Activated CD4-positive, alpha-beta memory T cell treated with anti-CD3 and anti-CD28 coated beads, Interleukin-2, amount 10 ng/mL, durations not matched to agents 7 days and 5 days (primary cell): ENCODE measurements at places on chromosomes 12 and 14. TPM values are rescaled to one million over a fixed set of nuclear protein-coding genes. Genes with fewer than 3 reads are reported as not detected.
A peak's percentile ranks its signal among the peaks of the same experiment; 100 is the strongest.

Gene DPF3
- 15.4 TPM for total RNA-seq

- H3K36me3 ChIP-seq, result no peaks in the 10 kb centered on the region
- no peaks in the 10 kb centered on the region for H3K27me3 ChIP-seq
- no peak for DNase-seq
- no peak overlapping the region for H3K4me3 ChIP-seq
Observed at GRCh38 chr14:99531251-99532096, 50.3 kb downstream of the CCNK start.

DNA sequence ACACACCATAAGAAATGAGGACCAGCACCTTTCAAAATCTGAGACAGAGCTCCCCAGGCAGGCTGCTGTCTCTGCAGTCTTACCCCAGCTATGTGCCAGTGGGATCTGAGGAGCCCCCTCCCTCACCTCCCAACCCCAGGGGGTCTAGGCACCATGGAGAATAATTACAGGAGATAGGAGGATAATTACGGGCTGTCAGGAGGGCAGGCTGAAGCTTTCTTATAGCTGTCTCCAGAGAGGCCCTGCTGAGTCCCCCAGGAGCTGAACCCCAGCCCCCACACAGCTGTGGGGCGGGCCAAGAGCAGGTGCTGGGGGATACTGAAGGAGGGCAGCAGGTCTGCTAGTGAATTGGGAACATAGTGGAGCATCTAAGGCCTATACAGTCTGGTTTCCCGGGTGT lies 6.8 kb downstream of the CPNE6 start:
- no peak overlapping the region for H3K4me3 ChIP-seq
- H3K4me1 ChIP-seq, result peaks cover 42% of the 10 kb centered on the region
- no peaks in the 10 kb centered on the region for H3K36me3 ChIP-seq
- no peak overlapping the region for H3K27ac ChIP-seq
- H3K27me3 ChIP-seq, result peaks cover 8% of the 10 kb centered on the region
- DNase-seq, result no peak

Gene MAGOHB
- 39.0 TPM for total RNA-seq

DNA sequence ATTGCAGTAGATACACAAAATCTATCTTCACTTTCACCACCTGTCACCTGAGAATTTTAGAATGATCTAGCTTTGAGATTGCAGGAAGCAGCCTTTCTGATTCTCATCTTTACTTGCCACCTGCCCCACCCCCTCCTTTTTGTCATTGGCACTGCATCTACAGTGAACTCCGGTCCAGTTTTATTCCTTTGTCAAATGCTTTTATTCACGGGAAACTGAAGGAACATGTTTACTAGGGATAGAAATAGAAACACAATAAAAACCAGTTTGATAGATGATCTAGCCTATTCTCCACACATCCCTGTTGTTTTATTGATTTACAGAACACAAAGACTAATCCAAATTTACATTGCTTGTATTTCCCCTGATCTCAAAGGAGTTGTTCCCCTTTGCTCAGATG lies 471.7 kb upstream of the STXBP6 start:
- no peak overlapping the region for H3K27ac ChIP-seq
- no peaks in the 10 kb centered on the region for H3K36me3 ChIP-seq
- no peaks in the 10 kb centered on the region for H3K4me1 ChIP-seq
- no peak overlapping the region for H3K4me3 ChIP-seq

DNA sequence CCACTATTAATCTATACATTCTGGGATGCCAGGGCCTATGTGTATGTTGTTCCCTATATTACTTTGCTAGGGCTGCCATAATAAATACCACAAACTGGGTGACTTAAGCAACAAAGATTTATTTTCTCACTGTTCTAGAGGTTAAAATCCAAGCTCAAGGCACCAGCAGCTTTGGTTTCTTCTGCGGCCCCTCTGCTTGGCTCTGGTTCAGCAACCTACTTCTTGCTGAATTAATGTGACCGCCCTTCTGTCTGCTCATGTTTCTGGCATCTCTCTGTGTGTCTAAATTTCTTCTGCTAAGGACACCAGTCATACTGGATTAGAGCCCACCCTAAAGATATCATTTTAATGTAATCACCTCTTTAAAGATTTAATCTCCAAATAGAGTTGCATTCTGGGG lies 84.7 kb downstream of the ZNF664 start:
- peaks cover 17% of the 10 kb centered on the region for H3K27me3 ChIP-seq
- no peak overlapping the region for H3K27ac ChIP-seq
- DNase-seq, result no peak
- H3K36me3 ChIP-seq, result no peaks in the 10 kb centered on the region

Gene SCARB1
- 5.8 TPM for total RNA-seq

DNA sequence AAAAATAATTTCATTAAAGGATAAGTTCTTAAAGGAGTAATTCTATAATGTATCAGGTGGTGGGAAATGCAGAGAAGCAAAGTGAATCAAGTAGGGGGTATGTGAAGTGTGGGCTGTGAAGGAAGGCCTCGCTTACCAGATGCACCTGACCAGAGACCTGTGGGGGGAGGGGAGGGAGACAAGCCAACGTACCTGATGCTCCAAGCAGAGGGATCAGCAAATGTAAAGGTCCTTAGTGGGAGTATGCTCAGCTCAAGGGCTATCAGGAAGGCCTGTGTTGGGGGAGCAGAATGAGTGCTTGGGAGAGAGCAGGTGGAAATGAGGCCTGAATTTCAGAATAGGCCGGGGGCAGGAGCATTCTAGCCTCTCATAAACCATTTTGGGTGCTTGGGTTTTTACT lies 57.1 kb downstream of the ANO4 start:
- H3K36me3 ChIP-seq, result no peaks in the 10 kb centered on the region
- DNase-seq, result no peak
- no peak overlapping the region for H3K4me3 ChIP-seq
- no peaks in the 10 kb centered on the region for H3K27me3 ChIP-seq
- no peaks in the 10 kb centered on the region for H3K4me1 ChIP-seq

Gene NELL2
- total RNA-seq, result 10.1 TPM

GRCh38 chr12:24888813-24889212 lies 60.1 kb downstream of the BCAT1 start:
- no peaks in the 10 kb centered on the region for H3K4me1 ChIP-seq
- H3K27ac ChIP-seq, result no peak overlapping the region
- no peak for DNase-seq

DNA sequence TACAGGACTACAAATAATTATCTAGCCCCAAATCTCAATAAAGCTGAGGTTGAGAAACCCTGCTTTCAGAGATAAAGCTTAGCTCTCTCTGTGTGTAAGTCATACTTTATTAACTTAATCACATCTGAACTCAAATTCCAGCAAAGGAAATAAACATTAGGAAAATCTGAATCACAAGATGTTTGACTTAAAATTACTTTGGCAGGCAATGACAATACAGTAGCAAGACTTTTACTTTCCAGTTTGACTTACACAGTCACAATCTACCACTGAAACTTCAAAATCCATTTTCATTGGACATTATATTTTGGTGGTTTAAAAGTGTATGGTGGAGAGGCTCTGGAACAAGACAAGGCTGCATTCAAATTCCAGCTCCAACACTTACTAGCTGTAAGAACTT lies 11.4 kb downstream of the TMEM116 start:
- DNase-seq, result no peak
- H3K4me3 ChIP-seq, result peak overlapping the region; percentile 39
- H3K4me1 ChIP-seq, result peaks cover 63% of the 10 kb centered on the region

- no peaks in the 10 kb centered on the region for H3K27me3 ChIP-seq
- DNase-seq, result no peak
- H3K27ac ChIP-seq, result no peak overlapping the region
- no peaks in the 10 kb centered on the region for H3K36me3 ChIP-seq
- H3K4me1 ChIP-seq, result no peaks in the 10 kb centered on the region
Observed at GRCh38 chr12:38556647-38557046, 240.1 kb downstream of the ALG10B start.

- H3K27ac ChIP-seq, result no peak overlapping the region
- no peaks in the 10 kb centered on the region for H3K27me3 ChIP-seq
- no peak overlapping the region for H3K4me3 ChIP-seq
- no peaks in the 10 kb centered on the region for H3K36me3 ChIP-seq
Observed at GRCh38 chr14:85279407-85279806, 250.5 kb upstream of the FLRT2 start.

DNA sequence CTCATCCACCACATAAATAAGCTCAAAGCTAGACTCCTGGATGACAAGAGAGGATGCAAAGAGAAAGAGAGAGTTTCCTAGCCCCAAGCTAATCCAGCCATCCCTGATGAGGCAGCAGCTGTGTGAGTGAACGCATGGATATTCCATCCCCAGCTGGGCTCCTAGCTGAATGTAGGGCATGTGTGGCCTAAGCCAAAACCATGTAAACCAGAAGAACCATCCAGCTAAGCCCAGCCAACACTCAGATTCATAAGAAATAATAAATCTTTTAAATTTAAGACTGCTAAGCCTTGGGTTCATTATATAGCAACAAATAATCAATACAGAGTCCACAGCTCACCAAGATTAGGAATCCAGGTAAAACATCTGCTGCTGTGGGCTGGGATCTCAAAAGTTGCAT lies 94.3 kb downstream of the TNFAIP2 start:
- H3K4me3 ChIP-seq, result no peak overlapping the region
- H3K27ac ChIP-seq, result no peak overlapping the region
- H3K27me3 ChIP-seq, result peaks cover 25% of the 10 kb centered on the region

Gene FAM186B
- total RNA-seq, result not detected

- no peak for DNase-seq
- no peak overlapping the region for H3K27ac ChIP-seq
- no peaks in the 10 kb centered on the region for H3K4me1 ChIP-seq
- H3K4me3 ChIP-seq, result no peak overlapping the region
- H3K27me3 ChIP-seq, result no peaks in the 10 kb centered on the region
Observed at GRCh38 chr12:65454115-65454787, 175.8 kb downstream of the MSRB3 start.

DNA sequence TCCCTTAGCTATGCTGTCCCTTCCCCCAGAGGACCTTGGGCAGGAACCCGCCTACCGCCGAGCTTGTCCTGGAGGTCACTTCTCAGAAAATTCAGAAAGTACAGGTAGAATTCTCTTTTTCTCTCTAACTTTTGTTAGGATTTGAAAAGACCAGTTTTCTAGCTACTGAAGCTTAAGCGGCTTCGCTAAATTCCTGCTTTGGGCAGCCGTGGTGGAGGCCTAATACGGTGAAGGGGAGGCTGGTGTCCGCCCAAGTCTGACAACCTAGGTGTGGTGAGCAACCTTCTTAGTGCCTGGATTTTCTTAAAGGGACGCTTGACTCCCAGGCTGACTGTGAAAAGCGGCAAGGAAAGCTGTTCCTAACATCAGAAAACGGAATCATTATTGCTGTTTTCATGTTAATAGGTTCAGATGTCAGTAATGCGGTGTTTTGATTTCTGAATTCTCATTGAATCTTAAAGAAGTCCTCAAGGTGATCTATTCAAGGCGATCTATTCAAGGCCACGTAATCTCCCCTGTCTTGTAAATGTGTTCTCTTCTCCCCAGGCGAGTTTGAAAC lies 835 bp downstream of the FGD4 start:
- H3K4me1 ChIP-seq, result peaks cover 10% of the 10 kb centered on the region
- peaks cover 36% of the 10 kb centered on the region for H3K27me3 ChIP-seq
- peaks cover 2% of the 10 kb centered on the region for H3K36me3 ChIP-seq
- DNase-seq, result no peak
- H3K4me3 ChIP-seq, result peak overlapping the region; percentile 59

DNA sequence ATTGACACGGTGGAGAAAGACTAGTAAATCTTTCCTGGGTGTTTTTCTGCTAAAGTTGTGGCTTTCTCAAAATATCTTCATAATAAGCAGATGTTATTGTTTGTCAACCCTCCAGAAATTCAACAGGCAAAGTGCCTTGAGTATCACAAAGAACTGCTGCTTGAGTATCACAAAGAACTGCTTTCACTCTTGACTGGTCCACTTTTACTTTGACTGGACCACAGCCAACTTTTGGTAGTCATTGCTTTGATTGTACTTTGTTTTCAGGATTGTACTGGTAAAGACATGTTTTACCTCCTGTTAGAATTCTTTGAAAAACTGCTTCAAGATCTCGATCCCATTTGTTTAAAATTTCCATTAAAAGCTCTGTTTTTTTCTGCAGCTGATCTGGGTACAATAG lies 62.6 kb downstream of the PDZRN4 start:
- no peaks in the 10 kb centered on the region for H3K4me1 ChIP-seq
- no peaks in the 10 kb centered on the region for H3K27me3 ChIP-seq
- no peak overlapping the region for H3K27ac ChIP-seq
- H3K36me3 ChIP-seq, result no peaks in the 10 kb centered on the region
- no peak overlapping the region for H3K4me3 ChIP-seq
- no peak for DNase-seq

DNA sequence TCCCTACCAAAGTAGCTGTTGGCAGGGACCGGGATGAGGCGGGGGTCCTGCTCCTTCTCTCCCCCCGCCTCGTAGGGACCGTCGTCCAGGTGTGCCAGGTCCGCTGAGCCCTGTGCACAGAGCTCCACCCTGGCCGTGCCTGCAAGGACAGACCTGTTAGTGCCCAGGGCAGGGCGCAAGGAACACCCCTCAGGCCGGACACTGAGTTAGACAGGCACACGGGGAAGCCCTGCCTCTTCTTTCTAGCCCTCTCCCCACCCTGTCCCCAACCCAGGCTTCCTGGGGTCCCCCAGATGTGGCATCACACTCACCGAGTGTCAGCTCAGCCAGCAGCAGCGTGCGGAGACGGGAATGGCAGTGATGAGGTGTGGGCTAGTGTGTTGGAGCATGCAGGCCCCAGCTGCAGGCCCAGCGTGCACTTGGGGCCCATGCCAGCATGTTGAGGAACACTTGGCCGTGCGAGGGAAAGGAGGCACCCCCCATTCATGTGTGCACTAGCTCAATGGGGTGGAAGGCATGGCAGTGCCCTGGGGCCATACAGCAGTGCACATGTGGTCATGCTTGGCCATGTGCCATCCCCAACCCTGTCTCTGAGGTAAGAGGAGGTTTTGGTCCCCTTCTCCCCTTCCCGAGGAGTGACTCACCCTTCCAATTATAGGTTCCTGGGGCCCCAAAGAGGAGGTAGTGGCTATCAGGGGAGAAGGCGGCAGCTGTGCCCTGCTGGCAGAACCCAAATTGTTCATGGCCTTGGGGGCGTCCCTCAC lies 7.3 kb downstream of the ITGA7 start:
- H3K4me3 ChIP-seq, result no peak overlapping the region
- no peak overlapping the region for H3K27ac ChIP-seq
- no peak for DNase-seq
- no peaks in the 10 kb centered on the region for H3K4me1 ChIP-seq

- no peaks in the 10 kb centered on the region for H3K27me3 ChIP-seq
- H3K4me1 ChIP-seq, result peaks cover 21% of the 10 kb centered on the region
- no peak overlapping the region for H3K27ac ChIP-seq
- no peak for DNase-seq
Observed at GRCh38 chr12:47855502-47855901, 35.8 kb upstream of the HDAC7 start.

GRCh38 chr14:64645220-64645892 lies 58.9 kb upstream of the PLEKHG3 start:
- H3K36me3 ChIP-seq, result no peaks in the 10 kb centered on the region
- peaks cover 25% of the 10 kb centered on the region for H3K27me3 ChIP-seq

DNA sequence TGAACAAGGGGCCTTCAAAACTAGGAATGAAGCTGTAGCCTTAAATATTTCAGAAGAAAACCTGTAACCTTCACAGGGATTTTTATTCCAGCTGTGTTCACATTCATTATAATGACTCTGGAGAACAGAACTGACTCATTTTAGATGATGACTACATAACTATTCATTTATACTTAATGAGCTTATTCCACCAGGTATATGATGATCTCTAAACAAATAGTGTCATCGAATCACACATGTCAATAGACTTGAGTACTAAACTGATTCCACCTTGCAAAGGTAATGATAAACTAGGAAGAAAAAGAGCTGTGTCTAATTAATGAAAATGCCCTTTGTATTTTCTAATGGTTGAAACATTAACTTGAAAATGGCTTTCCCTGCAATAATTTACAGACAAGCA lies 433.2 kb downstream of the PDZRN4 start:
- no peak overlapping the region for H3K27ac ChIP-seq
- no peak overlapping the region for H3K4me3 ChIP-seq
- no peaks in the 10 kb centered on the region for H3K4me1 ChIP-seq

- H3K4me1 ChIP-seq, result peaks cover 11% of the 10 kb centered on the region
- no peaks in the 10 kb centered on the region for H3K27me3 ChIP-seq
- no peak for DNase-seq
- no peak overlapping the region for H3K27ac ChIP-seq
Observed at GRCh38 chr12:100110276-100110675, 32.4 kb downstream of the BLTP3B start.
